ENCODE measurements at places on chromosomes 1 and 21.

DNA sequence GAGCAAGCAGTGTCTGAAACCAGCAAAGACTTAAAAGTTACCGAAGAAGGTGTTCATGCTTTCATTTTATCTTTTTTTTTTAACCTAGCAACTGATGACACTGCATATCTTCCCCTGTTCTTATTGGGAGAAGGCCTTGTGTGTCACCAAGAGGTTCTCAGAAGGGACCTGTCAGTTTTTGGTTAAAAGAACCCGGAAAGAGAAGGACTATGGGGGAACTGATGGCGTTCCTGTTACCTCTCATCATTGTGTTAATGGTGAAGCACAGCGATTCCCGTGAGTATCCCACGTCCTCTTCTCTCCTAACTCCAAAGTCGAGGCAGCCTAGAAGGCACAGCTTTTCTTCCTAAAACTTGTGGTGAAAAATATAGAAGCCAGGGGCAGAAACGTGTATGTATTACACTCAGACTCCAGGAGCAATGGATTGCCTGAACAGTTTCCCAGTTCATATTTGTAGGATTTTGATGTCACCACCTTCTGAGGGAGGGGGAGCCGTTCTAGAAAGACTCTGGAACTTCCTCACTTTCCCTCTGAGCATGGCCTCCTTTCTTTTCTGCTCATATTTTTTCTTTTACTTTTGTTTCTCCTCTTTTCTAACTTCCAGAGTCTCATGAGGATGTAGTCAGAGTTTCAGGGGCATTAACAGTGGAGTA, at the start of gene MR1:
MR1 (plus strand) TSS at position 185 of the 653 bp plus-strand sequence; CDS start at position 210, 25 bp downstream.
- no peak for DNase-seq

- DNase-seq: no peak
Observed at GRCh38 chr1:10530281-10530740, 55.6 kb downstream of the PEX14 start.

- no peak for DNase-seq
Observed at GRCh38 chr1:171772312-171772711, 9.1 kb upstream of the METTL13 start.

- no peak for DNase-seq
Observed at GRCh38 chr21:28227881-28228635, 764.6 kb downstream of the LTN1 start.

DNA sequence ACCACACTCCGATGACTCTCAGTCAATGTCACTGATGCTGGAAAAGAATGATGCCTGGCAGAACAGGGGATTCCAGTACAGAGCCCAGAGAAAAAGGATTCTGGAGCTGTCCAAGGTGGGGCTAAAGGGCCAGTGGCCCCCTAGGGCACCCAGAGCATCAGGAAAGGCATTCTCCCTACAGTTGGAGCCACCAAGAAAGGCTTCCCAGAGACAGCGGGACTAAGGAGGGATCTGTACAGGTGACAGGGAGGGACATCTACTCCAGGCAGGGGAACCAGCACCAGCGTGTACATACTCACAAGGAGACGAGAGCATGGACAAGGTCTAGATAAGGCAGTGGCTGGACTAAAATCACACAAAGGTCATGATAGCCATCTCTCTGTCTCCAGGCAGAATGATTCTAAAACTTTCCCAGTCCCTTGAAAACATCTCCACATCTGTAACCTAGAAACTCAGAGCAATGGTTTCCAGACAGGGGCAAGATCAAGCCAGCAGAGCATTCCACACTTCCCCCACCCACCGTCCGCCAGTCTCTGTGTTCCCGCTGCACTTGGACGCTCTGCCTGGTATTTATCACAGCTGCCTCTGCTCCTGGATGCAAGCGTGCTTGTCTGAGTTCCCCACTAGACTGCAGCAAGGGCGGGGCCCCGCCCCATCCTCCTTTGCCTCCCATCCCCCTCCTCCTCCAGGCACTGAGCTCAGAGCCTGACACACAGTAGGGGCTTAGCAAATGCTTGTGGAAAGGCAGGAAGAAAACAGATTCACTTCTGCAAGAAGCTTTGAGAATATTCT, 111.6 kb upstream of the ZC3H12A start:
- DNase-seq: no peak

DNA sequence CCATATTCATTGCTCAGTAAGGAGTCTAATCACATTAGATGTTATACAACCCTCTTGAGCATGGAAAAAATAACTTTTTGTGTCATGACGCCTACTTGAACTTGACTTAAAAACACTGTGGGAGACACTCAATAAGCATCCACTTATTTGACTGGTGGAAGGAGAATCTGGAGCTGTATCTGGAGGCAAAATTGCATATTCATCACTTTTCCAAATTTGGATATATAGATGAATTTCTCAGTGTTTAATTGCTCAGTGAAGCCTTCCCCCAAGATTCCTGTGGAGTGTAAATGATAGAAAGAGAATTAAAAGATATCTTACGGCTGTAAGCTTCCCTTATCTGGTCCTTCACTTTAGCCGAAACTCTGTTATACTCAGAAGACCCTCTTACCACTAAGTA, 610.7 kb upstream of the ADGRL2 start:
- DNase-seq: no peak

DNA sequence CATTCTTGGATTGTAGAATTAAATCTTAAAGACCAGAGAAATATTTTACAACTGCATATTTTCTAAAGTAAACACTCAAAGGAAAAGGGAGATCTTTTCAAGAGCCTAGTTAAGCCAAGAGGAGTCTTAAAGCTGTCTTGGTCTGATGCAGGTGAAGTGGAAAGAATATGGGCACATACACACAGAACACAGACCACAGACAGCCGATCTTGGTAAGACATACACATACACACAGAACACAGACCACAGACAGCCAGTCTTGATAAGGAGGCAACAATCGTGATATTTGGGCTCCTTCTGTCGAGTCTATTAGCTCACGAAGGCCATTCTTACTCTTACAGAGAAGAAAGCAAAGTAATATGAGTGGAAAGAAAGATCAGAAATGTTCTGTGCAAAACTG, 1153.9 kb upstream of the TMPRSS15 start:
- DNase-seq: no peak

DNA sequence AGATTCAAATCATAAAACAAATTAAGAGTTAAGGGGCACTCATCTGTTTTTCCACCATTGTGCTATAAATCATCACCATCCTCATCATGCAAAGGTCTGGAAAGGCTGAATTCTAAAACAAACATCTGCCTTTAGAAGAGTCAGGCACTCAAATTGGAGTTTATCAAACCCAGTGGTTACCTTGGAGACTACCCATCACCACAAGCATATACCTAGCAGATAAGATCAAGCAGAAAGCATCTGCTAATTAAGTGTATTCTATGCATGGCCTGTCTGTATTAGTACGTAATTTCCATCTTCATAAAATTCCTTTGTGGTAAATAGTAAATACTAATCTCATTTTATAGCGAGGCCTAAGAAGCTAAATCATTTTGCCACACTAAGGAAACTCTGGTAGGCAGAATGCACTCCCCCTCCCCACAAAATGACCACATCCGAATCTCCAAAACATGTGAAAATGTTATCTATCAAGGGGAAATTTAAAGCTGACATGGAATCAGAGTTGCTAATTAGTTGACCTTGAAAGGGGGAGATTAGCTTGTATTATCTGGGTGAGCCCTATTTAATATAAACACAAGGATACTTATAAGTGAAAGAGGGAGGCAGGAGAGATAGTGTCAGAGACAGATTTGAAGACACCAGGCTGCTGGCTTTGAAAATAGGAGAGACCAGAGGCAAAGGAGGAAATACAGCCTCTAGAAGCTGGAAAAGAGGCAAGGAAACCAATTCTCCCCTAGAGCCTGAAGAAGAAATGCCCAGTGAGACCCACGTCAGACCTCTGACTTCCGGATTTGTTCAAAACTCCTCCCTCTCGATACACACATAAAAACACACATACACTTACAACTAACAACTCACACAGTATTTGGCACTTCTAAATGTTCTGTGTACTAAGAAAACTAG, 23.2 kb downstream of the ARID4B start:
- no peak for DNase-seq

GRCh38 chr1:119611701-119612113, 36.4 kb downstream of the ZNF697 start:
- peak; percentile 26 for DNase-seq

- no peak for DNase-seq
Observed at GRCh38 chr1:62294261-62294660, 25.0 kb downstream of the KANK4 start.

GRCh38 chr1:194517567-194517966, 1331.2 kb upstream of the B3GALT2 start:
- DNase-seq: no peak
